ENCODE measurements at places on chromosomes 3 and 15.

DNA sequence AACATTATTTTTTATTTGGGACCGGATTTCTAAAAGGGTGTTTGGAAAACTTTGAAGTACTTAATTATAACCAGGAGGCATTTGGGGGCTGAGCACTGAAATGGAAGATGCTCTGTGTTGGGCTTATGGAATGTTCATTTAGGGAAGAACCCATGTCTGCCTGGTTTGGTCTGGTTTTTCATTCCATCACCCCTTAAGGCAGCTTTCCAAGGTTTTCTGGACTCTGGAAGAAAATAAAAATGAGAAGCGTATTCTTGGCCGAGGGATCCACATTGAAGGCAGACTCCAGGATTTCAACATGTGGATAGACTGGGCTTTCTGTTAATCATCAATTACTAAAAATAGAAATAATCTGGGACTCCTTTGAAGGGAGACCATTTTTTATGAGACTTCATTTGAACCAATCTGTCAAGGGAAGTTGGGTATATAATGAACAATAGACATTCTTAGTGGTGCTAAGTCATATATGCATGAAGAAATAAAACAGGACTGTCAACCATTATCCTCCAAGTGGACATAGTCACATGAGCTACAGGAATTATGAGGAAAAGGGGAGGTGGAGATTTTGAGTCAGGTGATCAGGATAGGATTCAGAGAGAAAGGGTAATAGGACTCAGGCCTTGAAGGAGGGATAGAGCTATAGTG lies 270.5 kb upstream of the ADAMTS9 start:
- no peak for DNase-seq

GRCh38 chr15:90870354-90871138 lies 2.2 kb downstream of the FURIN start:
- DNase-seq: no peak

- no peak for DNase-seq
Measured at GRCh38 chr3:78757731-78758130, 1010.1 kb downstream of the ROBO1 start.

DNA sequence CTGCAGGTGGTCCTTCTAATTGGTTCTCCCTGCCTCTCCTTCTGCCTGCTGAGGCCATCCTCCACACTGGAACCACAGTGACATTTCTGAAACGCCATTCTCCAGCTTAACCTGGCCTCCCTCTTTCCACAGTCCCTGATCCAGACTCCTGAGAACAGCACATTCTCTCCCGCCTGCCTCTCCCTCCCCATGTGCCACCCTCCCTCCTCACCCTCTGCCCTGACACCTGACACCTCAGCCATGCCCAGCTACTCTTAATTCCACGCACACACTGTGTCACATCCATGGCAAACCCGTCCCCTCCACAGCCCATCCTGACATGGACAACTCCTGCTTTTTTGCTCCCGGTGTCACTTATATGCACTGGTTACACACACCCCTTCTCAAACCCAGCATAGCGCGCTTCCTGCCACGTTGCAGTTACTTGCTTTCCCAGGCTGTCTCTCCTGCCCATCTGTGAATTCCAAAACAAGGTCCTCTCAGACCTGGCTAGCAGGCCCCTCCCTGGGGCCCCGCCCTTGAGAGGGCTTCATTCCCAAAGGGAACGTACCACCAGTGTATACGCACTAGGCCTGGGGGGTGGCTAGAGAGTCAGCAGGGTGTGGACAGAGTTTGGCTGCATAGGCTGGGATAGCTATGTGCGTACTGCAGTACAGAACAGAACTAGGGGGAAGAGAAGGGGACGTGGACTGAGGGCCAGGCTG lies 92.7 kb upstream of the BLM start:
- DNase-seq: no peak

GRCh38 chr15:61339516-61339915 lies 110.4 kb upstream of the RORA start:
- DNase-seq: no peak

DNA sequence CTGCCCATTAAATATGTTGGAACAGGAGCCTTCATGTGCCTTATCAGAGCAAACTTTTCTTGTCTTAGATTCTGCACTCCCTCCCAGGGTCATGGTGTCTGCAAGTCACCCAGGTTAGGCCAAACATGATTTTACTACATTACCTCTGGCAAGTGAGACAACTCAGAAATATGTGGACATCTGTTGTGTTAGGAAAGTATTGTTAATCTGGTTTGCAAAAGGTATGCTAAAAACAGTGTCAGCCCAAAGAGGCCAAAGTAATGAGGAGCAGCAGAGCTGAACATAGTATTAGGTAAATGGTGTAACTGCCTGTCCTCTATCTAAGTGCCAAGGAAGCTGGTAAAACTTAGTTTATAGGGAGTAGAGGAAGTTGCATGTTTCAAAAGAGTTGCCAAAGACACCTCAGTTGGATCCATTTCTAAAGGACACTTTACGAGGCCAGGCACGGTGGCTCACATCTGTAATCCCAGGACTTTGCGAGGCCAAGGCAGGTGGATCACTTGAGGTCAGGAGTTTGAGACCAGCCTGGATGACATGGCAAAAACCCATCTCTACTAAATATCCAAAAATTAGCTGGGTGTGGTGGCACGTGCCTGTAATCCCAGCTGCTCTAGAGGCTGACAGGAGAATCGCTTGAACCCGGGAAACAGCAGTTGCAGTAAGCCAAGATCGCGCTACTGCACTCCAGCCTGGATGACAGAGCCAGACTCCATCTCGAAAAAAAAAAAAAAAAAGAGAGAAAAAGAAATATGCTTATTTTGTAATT lies 22.5 kb upstream of the PPIB start:
- no peak for DNase-seq

Measured in stimulated activated CD8-positive, alpha-beta memory T cell treated with anti-CD3 and anti-CD28 coated beads, Interleukin-15, amount 100 ng/mL, for 24 hours (primary cell).